Activated T-helper 1 cell treated with anti-CD3 and anti-CD28 coated beads, Interleukin-2, amount 50 U/mL, for 16 hours (primary cell): ENCODE measurements at places on chromosomes 7 and 10.

GRCh38 chr7:116698930-116699721 lies 27.1 kb downstream of the MET start:
- no peak for DNase-seq

DNA sequence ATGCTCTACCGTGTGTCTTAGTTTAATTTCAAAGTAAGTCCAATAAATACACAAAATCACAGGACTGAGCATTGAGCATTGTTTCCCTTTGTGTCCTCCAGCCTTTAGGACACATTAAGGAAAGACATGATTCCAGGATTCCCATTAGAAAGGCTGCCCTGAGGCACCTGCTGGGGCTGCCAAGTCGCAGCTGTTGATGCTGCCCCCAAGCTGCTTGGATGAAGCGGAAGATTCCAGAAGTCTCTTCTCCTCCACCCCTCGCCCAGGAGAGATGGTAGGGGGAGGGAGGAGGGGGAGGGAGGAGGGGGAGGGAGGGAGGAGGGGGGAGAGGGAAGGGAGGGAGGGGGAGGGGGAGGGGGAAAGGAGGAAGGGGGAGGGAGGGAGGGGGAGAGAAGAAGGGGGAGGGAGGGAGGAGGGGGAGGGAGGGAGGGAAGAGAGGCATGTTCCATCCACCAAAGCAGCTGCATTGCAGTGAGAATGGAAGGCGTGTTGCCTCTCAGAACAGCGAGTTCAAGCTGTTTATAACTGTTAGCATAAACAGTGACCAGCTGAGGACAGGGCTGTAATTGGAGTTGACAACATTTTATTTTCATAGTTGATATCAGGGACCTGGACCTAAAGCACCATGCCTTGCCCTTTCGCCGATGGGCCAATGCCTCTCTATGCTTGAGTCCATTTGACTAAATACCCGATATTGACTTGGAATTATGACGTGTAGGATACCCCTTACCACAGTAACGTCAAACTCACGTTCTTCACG lies 67.3 kb downstream of the DIP2C start:
- no peak for DNase-seq

DNA sequence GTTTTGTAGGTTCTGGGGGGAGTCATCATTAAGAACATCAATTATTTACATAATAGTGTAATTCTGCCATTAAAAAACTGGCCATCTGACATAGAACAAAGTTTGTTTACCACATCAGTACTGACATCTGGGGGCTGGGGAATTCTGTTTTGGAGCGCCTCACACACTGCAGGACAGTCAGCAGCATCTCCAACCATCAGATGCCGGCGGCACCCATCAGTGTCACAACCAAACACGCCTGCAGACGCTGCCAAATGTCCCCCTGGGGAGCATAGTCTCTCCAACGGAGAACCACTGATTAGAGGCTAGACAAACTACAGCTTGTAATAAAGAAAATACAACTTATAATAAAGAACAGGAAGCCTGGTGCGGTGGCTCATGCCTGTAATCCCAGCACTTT lies 26.0 kb downstream of the GNA12 start:
- no peak for DNase-seq

DNA sequence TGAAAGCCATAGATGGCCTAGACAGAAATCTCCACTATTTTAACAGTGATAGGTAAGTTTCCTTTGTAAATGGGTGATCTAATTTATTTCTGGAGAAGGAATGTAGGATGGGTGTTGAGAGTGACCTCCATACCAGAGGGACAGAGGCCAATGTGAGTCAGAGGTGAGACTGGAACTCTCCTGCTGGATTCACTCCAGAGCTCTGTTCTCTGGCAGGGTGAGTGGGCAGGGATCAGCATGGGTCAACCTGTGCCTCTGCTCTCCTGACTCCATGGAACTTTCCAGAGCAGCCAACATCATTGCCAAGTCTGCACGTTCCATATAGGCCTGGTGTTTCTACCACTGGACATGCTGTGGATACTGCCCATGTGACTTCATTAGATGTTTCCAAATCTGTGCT lies 11.4 kb downstream of the AKR1C3 start:
- no peak for DNase-seq

- DNase-seq, result no peak
Measured at GRCh38 chr10:86721232-86721631, 35.2 kb upstream of the BMPR1A start.

DNA sequence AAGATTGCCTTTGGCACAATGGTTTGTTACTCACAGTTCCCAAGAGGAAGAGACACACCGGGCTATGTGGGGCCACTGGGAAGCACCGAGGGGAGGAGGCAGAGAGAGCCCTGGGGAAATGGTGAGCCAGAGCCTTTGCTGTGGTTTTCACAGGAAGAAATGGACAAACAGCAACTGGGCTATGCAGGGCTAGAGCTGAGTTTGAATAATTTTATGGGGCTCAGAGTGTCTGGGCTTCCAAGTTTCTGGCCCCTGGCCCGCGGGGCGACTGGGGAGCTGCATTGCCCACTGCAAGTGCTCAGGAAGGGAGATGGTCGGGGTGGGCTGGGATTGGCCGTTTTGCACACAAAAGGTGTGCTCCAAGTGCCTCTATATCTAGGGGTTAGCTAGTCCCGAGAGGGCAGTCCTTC lies 92.6 kb downstream of the CHST15 start:
- no peak for DNase-seq

- DNase-seq, result no peak
Measured at GRCh38 chr10:675532-675931, 13.9 kb downstream of the DIP2C start.
